ENCODE measurements at places on chromosomes 6 and 20.

- DNase-seq: peak; percentile 88
These were observed 120.8 kb downstream of the OR2B2 start for GRCh38 chr6:27791182-27791943.

GRCh38 chr6:36821581-36822335 lies 17.5 kb downstream of the CPNE5 start:
- no peak for DNase-seq

- no peak for DNase-seq
These were observed 24.8 kb downstream of the RNF146 start for GRCh38 chr6:127291495-127291894.

DNA sequence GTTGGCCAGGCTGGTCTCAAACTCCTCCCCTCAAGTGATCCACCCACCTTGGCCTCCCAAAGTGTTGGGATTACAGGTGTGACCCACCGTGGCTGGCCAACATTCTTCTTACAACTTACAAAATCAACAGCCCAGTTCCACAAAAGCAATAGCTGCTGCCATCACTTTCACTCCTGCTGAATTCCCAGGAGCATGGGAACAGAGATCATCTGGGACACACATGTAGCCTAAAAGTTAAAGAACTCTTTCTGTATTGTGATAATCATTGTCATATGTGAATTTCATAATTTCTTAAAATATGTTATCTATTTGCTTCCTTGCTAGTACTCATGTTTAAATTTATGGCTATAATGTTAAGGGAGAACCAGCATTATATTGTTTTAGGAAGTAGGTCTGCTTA lies 51.7 kb downstream of the NCOA6 start:
- DNase-seq: peak; percentile 45

DNA sequence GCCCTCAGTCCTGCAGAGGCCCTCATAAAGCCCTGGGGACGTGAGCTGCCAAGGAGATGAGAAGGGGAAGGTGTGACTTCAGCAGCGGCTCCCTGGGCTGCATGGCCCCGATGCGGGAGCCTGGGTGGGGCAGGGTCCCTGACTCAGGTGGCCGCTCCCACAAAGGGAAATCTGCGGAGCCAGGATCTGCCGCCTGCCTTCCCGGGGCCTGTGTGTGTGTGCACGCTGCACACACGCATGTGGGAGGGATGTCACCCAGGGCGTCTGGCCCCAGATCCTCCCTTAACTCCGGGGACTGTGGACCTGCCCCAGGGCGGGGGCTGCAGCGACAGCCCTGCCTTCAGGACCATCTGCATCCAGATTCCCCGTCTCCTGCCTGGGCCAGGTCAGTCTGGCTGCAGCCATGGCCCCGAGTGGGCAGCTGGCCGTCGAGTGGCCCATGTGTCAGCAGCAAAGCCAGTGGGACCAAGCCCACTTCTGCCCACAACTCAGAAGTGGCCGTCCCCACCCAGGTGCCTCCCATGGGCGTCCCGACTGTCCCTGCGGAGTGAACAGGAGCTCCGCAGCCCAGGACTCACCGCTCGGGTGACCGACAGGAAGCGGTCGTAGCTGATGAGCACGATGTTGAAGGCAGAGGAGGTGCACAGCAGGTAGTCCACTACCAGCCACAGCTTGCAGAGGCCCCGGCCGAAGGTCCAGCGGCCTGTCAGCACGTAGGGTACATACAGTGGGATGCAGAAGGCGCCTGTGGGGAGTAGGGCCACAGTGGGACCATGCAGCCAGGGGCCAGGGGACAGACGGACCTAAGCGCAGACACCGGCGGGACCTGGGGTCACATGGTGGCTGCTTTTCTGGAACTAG lies 1.9 kb downstream of the HRH3 start:
- DNase-seq: no peak

- peak; percentile 76 for DNase-seq
These were observed 36.1 kb downstream of the DSE start for GRCh38 chr6:116406678-116407345.

- no peak for DNase-seq
These were observed 56.9 kb downstream of the CSE1L start for GRCh38 chr20:49103019-49103418.

GRCh38 chr20:50223039-50224005 lies 32.7 kb downstream of the CEBPB start:
- no peak for DNase-seq

- DNase-seq: no peak
These were observed 75.2 kb upstream of the PMEPA1 start for GRCh38 chr20:57785061-57785460.
